ENCODE measurements at places on chromosomes 13 and 19.

GRCh38 chr19:38224014-38224862, at the start of gene DPF1:
Gene DPF1, minus strand, starts transcription at chr19:38224222. Its CDS starts 80 bp downstream, at chr19:38224142.
- DNase-seq = peak; percentile 86

DNA sequence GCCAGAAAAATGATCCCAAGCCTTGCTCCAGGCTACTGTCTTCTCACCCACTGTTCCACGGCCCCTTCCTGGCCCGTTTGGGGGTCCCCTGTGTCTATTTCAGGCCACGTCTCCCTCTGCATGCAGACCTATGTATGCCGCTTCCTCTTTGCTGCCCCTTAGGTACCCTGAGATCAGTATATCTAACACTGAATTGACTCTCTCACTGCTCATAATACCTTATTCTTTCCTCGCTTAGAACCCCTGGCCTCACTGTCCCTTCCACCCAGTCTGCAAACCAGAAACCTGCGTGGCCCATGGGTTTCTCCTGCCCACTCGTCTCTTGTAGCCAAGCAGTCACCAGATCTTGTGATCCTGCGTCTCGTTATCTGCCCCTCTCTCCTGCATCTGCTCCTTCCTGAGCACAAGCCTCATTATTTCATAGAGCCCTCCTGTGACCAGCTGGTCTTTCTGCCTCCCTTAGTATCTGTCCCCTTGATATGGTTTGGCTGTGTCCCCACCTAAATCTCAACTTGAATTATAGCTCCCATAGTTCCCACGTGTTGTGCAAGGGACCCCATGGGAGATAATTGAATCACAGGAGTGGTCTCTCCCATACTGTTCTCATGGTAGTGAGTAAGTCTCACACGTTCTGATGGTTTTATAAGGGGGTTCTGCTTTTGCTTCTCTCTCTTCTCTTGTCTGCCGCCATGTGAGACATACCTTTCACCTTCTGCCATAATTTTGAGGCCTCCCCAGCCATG, 109.0 kb upstream of the RNF113B start:
- DNase-seq = peak; percentile 41

DNA sequence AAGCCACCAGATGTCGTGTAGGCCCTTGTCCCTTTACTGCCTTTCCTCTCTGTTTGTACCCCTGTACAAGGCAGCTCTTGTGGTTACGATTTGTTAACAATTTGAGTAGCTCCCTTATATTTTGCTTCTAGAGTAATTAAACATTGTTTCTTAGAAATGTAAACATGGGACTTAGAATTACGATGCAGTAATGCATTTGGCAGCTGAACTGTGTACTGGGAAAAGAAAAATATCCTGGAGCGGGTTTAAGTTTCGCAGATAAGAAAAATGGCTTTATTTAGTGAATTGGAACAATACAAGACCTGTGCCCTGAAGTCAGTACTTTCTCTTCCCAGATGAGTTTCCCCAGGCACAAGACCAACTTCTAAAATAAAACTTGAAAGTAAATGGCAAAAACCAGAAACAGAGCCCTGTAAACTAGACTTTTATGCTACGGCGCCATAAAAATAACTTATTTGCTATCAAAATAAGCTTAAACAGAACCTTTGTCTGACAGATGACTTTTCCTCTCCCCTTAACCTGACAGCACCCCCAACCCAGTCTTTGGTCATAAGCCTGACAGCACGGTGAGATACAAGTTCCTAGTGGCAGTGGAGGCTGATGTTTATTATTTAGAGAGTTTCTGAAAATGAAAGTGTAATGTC, 63.0 kb downstream of the LRCH1 start:
- DNase-seq = peak; percentile 21

GRCh38 chr13:71524245-71524612, 342.8 kb downstream of the DACH1 start:
- no peak for DNase-seq

GRCh38 chr19:1069009-1069779, 2.2 kb downstream of the ARHGAP45 start:
- DNase-seq = no peak

DNA sequence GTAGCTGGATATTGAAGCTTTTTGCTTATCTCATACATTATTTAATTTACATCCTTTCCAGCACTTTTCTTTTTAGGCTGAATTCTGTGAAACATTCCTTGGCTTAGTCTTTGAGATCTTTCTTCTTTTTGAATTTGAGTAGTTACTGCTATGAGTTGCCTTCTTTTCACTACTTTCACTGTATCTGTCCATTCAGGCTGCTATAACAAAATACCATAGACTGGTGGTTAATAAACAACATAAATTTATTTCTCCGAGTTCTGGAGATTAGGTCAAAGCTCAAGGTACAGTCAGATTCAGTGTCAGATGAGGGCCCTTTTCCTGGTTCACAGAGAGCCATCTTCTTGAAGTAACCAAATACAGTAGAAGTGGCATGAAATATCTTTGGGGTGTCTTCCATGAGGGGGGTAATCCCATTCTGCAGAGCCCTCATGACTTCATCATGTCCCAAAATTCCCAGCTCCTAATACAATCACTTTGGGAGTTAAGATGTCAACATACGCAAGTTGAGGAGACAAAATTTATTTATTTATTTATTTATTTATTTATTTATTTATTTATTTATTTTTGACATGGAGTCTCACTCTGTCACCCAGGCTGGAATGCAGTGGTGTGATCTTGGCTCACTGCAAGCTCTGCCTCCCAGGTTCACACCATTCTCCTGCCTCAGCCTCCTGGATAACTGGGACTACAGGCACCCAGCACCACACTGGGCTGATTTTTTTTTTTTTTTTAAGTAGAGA, 15.7 kb downstream of the ZNF846 start:
- no peak for DNase-seq

GRCh38 chr19:50210425-50210824, 7.0 kb downstream of the MYH14 start:
- DNase-seq = no peak

GRCh38 chr13:114243971-114244370, 9.3 kb downstream of the CDC16 start:
- no peak for DNase-seq

- DNase-seq = no peak
Observed at GRCh38 chr19:2221250-2221831, 14.8 kb downstream of the PLEKHJ1 start.

- no peak for DNase-seq
Observed at GRCh38 chr19:4939466-4939865, 29.4 kb upstream of the KDM4B start.

- DNase-seq = no peak
Observed at GRCh38 chr19:2573916-2574315, 98.0 kb downstream of the GADD45B start.

DNA sequence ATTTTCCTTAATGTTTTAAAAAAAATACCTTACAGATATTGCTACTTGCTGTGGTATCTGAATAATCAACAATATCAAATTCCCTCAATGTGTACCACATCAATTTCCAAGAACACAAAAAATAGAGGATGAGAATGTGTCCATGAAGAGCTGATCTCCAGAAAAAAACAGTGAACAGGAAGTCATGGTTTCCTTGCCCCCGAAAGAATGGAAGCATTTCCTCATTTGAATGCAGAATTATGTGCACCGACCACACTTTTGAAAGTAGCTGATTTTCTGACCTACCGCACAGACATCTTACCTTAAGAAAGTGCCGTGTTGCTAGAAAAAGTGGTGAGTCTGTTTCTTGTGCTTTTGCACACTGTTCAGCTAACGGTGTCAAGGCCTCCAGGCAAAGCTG, 13.4 kb upstream of the EEF1AKMT1 start:
- DNase-seq = no peak

DNA sequence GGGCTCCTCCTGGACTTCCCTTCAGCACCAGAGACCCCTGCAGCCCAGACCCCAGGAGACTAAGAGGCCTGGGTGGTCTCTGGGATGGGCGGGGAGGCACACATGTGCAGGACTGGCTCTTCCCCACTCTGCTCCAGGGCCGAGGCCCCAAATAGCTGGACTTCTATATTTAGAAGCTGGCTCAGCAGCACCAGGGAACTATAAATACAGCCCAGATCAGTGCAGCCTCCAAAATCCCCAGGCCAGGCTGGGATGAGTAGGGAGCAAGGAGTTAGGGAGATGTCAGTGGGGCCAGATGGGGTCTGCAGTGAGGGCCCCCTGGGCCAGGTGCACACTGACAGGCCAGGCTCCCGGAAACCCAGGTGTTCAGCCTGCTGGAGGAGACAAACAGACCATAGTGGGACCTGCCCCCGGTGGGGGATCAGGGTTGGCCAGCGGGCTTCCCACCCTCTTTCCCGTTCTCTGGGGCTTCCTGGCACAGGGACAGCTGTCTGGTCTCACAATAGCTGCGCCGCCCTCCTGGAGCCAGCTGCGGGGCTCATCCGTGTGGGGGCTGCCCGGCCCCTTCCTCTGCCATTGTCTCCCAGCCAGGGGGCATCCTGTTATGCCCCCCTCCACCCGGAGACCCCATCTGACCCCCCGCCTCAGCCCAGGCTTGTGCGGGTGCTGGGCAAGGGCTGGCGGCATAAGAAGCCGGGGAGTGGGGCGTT, 5.5 kb upstream of the ADGRE5 start:
- no peak for DNase-seq

DNA sequence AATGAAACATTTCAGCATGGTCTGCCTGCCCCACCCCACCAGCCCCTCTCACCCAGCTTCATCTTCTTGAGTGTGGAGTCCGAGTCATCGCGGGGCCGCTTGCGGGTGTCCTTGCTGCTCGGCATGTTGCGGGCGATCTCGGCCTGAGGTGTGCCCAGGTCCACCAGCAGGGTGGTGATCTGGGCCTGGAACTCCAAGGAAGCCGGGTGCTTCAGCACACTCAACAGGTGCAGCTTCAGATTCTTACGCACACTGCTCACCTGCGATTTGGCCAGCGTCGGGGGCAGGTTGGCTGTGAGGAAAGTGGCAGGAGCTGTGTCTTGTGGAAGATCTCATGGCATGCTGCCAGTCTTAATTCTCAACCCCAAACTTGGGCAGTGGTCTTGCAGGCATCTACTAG, 20.7 kb downstream of the SYMPK start:
- no peak for DNase-seq

DNA sequence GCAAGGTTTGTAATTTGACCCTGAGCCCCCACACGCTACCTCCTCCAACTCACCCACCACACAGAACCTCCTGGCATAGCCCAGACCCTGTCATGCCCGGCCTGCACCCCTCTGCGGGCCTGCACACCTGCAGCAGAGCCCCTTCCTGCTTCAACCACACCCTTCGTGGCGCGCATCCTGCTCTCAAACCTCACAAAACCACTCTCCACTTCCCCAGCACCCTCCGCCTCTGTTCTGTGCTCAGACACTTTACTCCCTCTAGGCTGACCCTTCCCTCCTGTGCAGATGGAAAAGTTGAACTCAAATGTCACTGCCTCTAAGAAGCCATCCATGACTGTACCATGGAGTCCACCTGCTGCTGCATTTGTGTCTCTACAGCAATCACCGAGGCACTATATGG, 28.5 kb downstream of the FAAP24 start:
- no peak for DNase-seq

- no peak for DNase-seq
Observed at GRCh38 chr19:38664503-38665211, 17.2 kb downstream of the ACTN4 start.

GRCh38 chr13:99985886-99986527, 4.4 kb downstream of the ZIC2 start:
- peak; percentile 37 for DNase-seq

- DNase-seq = no peak
Observed at GRCh38 chr13:46586751-46587514, 34.0 kb downstream of the LRCH1 start.

GRCh38 chr13:85650613-85651012, 148.6 kb downstream of the SLITRK6 start:
- DNase-seq = no peak

- no peak for DNase-seq
Observed at GRCh38 chr13:67841071-67841470, 610.9 kb upstream of the PCDH9 start.

DNA sequence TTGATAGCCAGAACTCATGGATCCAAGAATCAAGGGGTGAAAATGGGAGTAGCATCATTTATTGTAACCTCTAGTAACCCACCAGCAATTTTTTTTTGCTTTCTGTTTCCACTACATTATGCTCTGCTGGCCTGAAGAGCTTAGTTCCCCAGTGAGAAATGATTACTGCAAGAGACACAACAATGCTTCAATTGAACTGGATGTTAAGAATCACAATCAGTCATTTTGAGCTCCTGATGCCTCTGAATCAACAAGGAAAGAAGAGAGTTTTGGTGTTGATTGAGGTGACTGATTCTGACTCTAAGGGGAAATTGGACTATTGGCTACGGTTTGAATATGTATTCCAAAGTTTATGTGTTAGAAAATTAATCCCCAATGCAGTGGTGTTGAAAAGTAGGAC, 1084.4 kb downstream of the SLITRK1 start:
- no peak for DNase-seq

DNA sequence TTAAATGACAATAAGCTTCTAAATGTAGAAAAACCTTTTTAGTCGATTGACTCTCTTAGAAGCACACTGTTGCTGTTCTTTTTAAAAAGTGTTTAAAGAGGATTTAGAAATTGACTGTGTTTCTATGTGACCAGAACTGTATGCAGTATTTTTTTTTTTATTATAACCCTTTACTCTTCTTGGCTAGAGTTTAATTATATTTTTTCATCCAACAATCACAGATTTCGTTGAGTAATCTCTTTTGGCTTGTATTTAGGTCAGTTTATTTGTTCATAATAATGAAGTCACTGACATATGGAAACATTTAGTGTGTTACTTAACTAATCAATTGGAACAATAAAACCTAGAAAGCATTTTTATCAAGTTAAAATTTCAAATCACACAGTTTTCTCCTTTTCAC, 19.9 kb downstream of the CSNK1A1L start:
- no peak for DNase-seq

- DNase-seq = no peak
Observed at GRCh38 chr13:42991898-42992763, at the start of gene EPSTI1. Gene EPSTI1, minus strand, starts transcription at chr13:42992241. Its CDS starts 76 bp downstream, at chr13:42992165.

DNA sequence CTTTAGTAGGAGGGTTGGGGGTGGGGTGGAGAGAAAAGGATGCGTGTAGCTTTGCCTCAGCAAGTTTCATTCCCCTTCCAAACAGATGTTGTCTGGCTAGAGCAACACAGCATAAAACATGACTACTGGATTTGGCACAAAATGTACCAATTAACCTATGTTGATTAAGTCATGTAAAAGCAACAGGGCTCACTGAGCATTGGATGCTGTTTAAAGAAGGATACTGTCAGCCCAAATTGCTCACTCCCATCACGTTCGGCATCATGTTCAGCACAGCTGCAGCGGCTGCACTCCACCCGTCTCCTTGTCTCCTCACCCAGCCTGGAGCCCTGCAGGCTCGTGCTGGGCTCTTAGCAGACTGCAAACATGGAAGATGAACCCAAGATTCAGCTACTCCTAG, 77.5 kb downstream of the DLEU7 start:
- no peak for DNase-seq

All from NCI-H2081 (cell line).